ENCODE measurements at places on chromosomes 3 and 15.
A peak's percentile ranks its signal among the peaks of the same experiment; 100 is the strongest.

DNA sequence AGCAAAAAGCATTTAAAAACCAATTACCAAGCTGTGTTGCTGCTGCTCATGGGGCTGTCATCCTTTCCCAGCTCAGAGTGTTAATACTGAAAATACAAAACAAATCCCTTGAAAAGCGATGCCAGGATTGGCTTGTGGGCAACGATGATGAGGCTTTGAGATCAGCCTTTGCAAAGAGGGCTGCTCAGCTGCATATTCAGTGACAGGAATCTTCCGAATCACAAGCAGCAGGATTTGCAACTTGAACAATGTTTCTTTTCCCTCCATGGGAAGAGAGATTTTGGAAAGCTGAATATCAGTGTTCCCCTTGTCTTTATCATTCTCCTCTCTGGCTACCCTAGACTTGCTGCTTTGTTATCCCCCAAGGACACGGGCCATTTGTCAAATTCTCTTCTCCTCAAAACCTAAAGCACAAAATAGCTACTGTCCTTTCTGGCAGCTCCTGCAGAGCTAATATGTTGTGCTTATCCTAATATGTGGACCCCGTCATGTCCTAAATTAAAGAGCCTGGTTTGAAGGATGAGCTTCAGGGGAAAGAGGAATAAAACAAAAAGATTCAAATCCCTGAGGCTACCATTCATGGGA is 375.8 kb downstream of the GAP43 start:
- DNase-seq: no peak

DNA sequence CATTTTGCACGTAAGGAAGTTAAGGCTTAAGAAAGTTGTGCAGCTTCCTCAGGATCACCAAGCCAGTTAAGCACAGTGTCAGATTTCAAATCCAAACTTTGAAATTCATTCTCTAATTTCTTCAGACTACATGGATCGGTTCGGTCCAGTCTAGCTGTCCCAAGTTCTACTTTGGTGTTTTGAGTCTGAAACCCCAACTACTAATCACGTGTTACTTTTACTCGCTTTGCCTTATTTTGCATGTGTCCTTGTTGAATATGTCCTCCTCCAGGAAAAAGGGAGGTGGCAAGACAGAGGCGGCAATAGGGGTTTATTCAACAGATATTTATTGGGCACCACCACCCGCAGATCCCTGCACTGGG is 522 bp upstream of the GXYLT2 start:
- no peak for DNase-seq

DNA sequence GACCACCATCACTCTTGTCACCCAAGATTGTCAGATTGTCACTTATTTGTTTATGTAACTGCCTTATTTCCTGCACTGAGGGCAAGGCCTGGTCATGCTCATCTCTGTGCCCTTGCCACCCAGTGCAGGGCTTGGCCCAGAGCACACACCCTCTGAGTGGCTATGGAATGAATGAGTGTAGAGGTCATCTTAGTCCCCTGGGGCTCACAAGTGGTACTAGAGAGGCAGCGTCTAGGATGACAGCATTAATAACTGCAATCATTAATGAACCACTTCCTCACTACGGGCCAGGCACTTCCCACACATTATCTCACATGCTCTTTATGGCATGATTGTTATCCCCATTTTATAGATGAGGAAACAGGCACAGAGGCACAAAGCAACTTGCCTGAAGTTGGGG is 117.0 kb downstream of the SMAD6 start:
- peak; percentile 41 for DNase-seq

GRCh38 chr3:18247776-18248310 is 177.3 kb downstream of the SATB1 start:
- no peak for DNase-seq
